Hair follicular keratinocyte (primary cell): ENCODE measurements at places on chromosomes 3 and 15. TPM values are rescaled to one million over a fixed set of nuclear protein-coding genes. Genes with fewer than 3 reads are reported as not detected.

Gene ZNF592
- 5.0 and 7.5 TPM in 2 replicates for total RNA-seq

Gene MITF
- 1.3 and 1.7 TPM in 2 replicates for total RNA-seq

Gene DNAJA4
- 2.2 and 3.2 TPM in 2 replicates for total RNA-seq

Gene UCN2
- 6.1 and 6.7 TPM in 2 replicates for total RNA-seq

Gene NOX5
- 0.30 and 1.0 TPM in 2 replicates for total RNA-seq

Gene PCSK6
- 2.1 and 6.1 TPM in 2 replicates for total RNA-seq

Gene OR5H14
- total RNA-seq: not detected in 2 replicates

Gene IGSF11
- not detected in 2 replicates for total RNA-seq

Gene CNTN3
- 0.23 and 1.9 TPM in 2 replicates for total RNA-seq

Gene ADAMTS7
- total RNA-seq: 0.76 and 1.0 TPM in 2 replicates

Gene NR1I2
- 0.08 TPM in 2 replicates for total RNA-seq

Gene GASK1A
- 0.91 and 0.94 TPM in 2 replicates for total RNA-seq

Gene REC114
- not detected in 2 replicates for total RNA-seq

Gene IGSF10
- not detected in 2 replicates for total RNA-seq

Gene FOXB1
- total RNA-seq: not detected in 2 replicates

Gene SLC22A14
- not detected in 2 replicates for total RNA-seq

Gene EID1
- 105 and 121 TPM in 2 replicates for total RNA-seq

Gene WDR48
- 11.9 and 21.6 TPM in 2 replicates for total RNA-seq

Gene ZNF35
- 8.7 and 9.1 TPM in 2 replicates for total RNA-seq

Gene RTP3
- not detected in 2 replicates for total RNA-seq

Gene VEPH1
- total RNA-seq: 0.08 and 0.34 TPM in 2 replicates

Gene TRIM71
- not detected in 2 replicates for total RNA-seq

Gene GPR62
- total RNA-seq: not detected in 2 replicates

Gene FBXO40
- not detected in 2 replicates for total RNA-seq

Gene TRAT1
- total RNA-seq: not detected in 2 replicates

Gene NRROS
- under 0.01 and 0.04 TPM in 2 replicates for total RNA-seq

Gene ONECUT1
- total RNA-seq: 0.08 TPM in 1 of 2 replicates, not detected in the other

Gene LIPH
- total RNA-seq: under 0.01 and 0.11 TPM in 2 replicates

Gene TRIM42
- total RNA-seq: not detected in 2 replicates

Gene MKRN3
- 0.70 and 0.80 TPM in 2 replicates for total RNA-seq

Gene GLDN
- total RNA-seq: not detected in 2 replicates

Gene ZBTB47
- 7.3 and 10.5 TPM in 2 replicates for total RNA-seq

Gene AP2M1
- 241 and 285 TPM in 2 replicates for total RNA-seq

Gene GOLGA8J
- total RNA-seq: not detected in 2 replicates

Gene RPSA
- 2,555 and 2,813 TPM in 2 replicates for total RNA-seq

Gene IMPG2
- total RNA-seq: 0.04 TPM in 1 of 2 replicates, not detected in the other
